Activated naive CD8-positive, alpha-beta T cell treated with anti-CD3 and anti-CD28 coated beads, Interleukin-2, amount 10 ng/mL, durations not matched to agents 7 days and 5 days (primary cell): ENCODE measurements at places on chromosomes 12 and 14. TPM values are rescaled to one million over a fixed set of nuclear protein-coding genes. Genes with fewer than 3 reads are reported as not detected.

The SCNN1A gene
- 0.43 TPM for total RNA-seq

The SIX4 gene
- 0.17 TPM for total RNA-seq

The LGALS3 gene
- 119 TPM for total RNA-seq

The HOXC10 gene
- total RNA-seq = not detected

The CD69 gene
- 111 TPM for total RNA-seq

The PLEKHD1 gene
- total RNA-seq = 0.11 TPM

The KLRK1 gene
- total RNA-seq = 319 TPM

The SMCO2 gene
- not detected for total RNA-seq

The ACOT4 gene
- total RNA-seq = 1.9 TPM

The SYT1 gene
- not detected for total RNA-seq

The PZP gene
- total RNA-seq = not detected

The OR4K14 gene
- not detected for total RNA-seq

The MGAT4C gene
- not detected for total RNA-seq

The SLC6A12 gene
- total RNA-seq = not detected

The TCL1B gene
- not detected for total RNA-seq

The RAB15 gene
- total RNA-seq = 2.7 TPM

The BICDL1 gene
- total RNA-seq = 98.5 TPM

The MSRB3 gene
- total RNA-seq = not detected
